ENCODE measurements at places on chromosomes 6 and 20.

DNA sequence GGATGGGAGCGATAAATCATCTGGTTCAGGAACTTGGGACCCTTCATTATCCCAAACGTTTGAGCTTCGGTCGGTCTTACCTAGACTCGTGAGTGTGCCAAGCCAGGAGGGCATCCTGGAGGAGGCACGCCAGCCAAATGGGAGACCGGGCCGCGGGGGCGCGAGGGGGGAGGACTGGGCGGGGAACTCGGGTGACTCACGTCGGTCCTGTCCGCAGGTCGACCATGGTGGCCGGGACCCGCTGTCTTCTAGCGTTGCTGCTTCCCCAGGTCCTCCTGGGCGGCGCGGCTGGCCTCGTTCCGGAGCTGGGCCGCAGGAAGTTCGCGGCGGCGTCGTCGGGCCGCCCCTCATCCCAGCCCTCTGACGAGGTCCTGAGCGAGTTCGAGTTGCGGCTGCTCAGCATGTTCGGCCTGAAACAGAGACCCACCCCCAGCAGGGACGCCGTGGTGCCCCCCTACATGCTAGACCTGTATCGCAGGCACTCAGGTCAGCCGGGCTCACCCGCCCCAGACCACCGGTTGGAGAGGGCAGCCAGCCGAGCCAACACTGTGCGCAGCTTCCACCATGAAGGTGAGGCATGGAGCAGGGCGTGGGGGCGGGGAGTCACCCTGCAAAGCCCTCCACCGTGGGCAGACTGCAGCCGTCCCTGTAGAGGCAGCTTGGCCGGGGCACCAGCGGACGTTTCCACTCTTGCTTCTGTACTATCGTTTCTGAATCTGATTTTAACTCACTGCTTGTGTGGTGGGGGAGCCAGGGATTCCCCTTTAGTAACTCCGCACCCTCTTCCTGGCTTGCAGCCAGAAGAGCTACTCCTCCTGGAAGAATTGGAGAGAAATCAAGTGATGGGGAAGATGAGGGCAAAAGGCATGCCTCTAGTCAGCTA, 2.7 kb downstream of the BMP2 start:
- DNase-seq: no peak

GRCh38 chr6:135576055-135576454, 78.5 kb upstream of the AHI1 start:
- no peak for DNase-seq

DNA sequence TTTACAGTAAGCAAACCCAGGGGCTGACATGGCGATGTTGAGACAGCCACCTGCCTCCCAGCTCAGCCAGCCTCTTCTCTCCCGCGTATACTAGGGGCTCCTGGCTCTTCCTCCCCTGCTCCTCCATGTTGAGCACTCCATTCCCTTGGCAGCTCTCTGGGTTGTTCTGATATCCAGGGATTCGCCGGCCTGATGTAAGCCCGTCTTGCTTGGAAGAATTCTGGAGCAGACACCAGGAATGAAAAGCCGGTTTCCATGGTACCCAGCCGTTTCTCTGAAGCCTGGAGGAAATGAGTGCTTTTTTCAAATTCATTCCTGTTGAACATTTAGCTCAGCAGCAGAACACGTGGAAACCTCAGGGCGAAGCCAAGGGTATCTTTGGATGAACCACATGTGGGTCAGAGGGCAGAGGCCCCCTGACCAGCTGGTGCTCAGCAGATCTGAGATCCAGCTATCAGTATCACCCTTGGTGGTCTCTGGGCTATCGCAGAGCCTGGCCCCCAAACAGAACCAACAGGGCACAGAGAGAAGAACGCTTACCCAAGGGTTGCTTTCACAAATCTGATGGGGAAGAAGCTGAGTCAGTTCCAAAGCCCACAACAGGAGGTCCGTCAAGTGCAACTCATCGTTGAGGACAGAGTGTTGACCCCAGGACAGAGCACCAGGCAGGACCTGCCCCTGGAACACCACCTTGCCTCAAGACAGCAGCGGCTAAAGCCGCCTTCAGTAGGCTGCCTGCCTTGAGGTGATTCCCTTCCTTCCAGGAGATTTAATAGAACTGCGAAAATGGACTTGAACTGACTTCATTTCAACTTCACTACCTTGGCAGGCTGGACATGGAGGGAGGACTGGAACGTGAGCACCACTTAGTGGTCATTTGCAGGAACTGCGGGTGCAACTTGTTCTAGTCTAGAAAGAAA, 96.1 kb upstream of the RIN2 start:
- peak; percentile 39 for DNase-seq

DNA sequence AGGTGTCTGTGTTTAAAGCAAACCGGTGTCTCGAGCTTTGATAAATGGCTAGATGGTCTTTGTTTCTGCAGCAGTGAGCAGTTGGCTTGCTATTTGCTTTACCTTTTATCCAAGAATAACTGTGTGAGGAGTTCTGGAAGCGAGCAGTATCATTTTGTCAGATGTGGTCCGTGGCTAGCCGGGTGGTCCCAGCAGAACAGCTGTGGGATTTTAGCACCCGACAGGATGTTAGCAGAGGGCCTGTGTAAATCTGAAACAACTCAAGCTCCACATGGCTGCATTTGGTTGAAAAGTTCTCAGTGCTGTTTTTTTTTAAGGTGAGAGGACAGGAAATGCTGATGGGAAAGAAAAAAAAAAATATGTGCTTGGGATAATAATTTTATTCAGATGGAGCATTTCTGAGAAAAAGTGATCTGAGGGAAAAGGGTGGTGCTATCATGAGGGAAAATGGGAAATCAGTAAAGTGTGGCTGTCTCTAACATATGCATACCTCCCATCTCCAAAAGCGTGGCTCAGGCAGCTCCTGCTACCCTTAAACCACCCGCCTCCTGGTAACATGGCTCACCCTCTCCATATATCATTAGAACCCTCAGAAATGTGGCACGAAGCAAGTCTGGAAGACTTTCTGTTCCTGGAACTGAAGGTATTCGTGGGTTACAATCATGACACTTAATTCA, 215.4 kb downstream of the TSHZ2 start:
- no peak for DNase-seq

DNA sequence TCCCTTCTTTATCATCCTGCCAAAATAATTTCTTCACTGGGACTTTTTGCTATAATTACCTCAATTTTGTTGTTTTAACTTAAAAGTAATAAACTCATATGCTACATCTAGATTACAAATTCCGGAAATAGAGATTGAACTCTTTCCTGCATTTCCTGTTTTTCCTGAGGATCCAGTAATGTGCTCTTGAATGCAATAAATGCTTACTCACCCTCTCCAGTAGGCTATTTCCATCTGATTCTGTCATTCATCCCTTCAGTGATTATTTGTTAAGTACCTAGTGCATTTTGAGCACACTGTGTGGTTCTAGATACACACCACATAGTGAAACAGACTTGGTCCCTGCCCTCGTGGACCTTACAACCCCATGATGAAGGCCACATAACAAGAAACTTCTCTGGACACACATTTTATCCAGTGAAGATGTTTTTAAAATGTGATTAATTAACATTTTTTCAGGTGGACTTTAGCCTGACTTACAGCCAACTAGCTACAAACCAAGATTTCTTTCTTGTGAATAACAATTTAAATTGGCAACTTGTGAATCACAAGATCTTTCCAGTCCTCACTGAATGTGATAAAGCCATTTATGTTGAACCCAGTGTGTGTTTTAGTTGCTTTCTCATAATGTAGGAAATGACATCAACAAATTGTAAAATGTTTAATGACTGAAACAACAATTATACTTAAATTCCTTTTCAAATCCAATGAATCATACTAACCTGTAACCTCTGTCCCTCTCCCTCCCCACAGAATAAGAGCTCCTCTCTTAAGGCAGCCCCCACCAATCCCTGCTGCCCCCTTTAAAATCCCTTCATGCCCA, 272.3 kb downstream of the KHDC1L start:
- DNase-seq: no peak
